CD4-positive, alpha-beta memory T cell (primary cell): ENCODE measurements at places on chromosomes 5 and 9.

GRCh38 chr9:107875571-107875980 is 386.0 kb upstream of the KLF4 start:
- DNase-seq: no peak

DNA sequence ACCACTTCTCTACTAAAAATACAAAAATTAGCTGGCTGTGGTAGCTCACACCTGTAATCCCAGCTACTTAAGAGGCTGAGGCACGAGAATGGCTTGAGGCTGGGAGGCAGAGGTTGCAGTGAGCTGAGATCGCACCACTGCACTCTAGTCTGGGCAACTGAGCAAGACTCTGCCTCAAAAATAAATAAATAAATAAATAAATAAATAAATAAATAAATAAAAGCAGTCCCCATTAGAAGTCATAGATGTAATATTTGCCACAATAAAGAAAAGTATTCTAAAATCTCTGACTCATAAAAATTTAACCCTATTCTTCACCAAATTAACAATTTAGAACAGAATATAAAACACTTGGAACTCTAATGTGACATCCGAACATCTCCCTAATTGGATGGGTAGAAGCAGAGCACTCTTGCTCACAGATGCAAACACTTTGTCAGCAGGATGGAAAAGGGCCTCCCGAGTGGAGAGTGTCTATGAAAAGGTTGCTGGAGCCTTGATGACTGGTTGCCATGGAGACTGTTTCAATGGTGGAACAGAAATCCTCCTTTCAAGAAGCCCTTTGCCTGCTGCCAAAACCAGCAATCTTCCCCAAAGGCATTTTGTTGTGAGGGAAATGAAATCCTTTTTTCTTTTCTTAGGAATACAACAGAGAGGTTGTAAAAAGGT is 38.9 kb upstream of the TRAF1 start:
- no peak for DNase-seq

- no peak for DNase-seq
These were observed 71.4 kb downstream of the RAPGEF6 start for GRCh38 chr5:131563434-131564228.

DNA sequence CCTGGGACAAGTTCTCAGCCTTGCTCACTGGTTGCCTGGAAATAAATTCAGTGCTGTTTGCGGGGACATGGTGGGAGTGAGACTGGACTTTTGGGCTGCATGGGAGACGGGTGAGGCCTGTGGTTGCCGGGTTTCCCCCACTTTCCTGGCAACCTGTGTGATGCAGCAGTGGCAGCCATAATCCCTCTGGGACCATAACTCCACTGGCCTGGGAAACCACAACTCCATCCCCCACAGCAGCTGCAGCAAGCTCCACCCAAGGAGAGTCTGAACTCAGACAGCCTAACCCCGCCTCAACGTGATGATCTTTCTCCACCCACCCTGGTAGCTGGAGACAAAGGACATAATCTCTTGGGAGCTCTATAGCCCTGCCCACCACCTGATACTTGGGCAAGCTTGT is 349.9 kb downstream of the PIK3R1 start:
- DNase-seq: no peak

GRCh38 chr5:144088206-144089064 is 82.0 kb downstream of the YIPF5 start:
- DNase-seq: no peak

DNA sequence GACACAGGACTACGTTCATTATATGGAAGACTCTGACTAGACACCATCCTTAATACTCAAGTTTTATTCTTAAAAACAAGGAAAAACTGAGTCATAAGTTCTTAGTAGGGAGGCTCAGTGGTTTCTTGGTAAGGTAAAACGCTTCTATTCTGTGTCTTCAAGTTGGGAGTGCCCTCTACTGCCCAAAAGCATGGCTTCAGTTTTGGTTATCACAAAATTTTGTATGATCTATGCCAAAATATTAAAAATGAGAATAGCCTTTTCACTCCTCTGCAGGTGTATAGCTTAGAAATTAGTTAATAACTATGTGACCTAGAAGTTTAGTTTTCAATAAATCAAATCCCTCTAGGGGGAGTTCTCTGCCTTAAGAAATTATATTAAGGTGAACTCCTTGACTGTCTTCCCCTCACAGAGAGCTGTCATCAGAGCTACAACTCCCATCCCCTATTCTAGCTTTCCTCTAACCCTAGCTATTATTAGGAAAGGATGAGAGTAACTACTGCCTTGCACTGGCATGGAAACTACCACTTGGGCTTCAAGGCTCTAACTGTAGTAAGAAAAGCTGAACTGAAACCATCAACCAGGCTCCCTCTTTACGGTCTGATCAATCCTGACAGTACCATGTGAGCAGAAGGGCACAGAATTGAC is 189.7 kb downstream of the GNAQ start:
- DNase-seq: peak; percentile 9
